Activated naive CD8-positive, alpha-beta T cell treated with anti-CD3 and anti-CD28 coated beads for 36 hours (primary cell): ENCODE measurements at places on chromosomes 4 and X. TPM values are rescaled to one million over a fixed set of nuclear protein-coding genes. Genes with fewer than 3 reads are reported as not detected.

The UCP1 gene
- not detected for total RNA-seq

The TCEAL5 gene
- total RNA-seq = not detected

The VCX3B gene
- total RNA-seq = not detected

DNA sequence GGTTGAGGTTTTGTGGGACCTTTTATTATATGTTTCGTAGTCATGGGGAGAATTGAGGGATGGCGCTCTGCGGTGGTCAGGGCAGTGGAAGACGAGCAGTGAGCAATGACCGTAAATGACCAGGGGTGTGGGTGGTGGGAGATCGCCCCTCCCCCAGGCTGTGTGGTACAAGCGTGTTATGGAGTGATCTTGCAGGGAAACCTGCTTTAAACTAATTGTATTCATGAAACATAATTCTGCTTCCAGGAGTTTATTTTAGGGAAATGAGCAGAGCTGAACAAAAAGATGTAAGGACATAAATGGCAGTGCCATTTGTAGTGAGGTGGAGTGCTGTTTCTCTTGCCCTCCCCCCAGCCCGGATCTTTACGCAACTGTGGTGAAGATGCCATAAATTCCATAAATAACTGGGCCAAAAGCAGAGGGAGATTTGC lies 20.2 kb downstream of the GYG2 start:
- H3K27ac ChIP-seq = no peak overlapping the region
- DNase-seq = no peak
- H3K27me3 ChIP-seq = no peaks in the 10 kb centered on the region
- H3K4me3 ChIP-seq = no peak overlapping the region
- H3K36me3 ChIP-seq = no peaks in the 10 kb centered on the region
- no peaks in the 10 kb centered on the region for H3K4me1 ChIP-seq

GRCh38 chr4:146900295-146900694 lies 45.4 kb downstream of the TTC29 start:
- peaks cover 4% of the 10 kb centered on the region for H3K4me1 ChIP-seq
- H3K27me3 ChIP-seq = peaks cover 30% of the 10 kb centered on the region
- H3K36me3 ChIP-seq = no peaks in the 10 kb centered on the region
- DNase-seq = peak; percentile 9
- no peak overlapping the region for H3K27ac ChIP-seq

GRCh38 chr4:7803992-7804755 lies 135.5 kb downstream of the AFAP1 start:
- H3K27me3 ChIP-seq = no peaks in the 10 kb centered on the region
- peak overlapping the region; percentile 49 for H3K27ac ChIP-seq
- H3K4me1 ChIP-seq = peaks cover 11% of the 10 kb centered on the region
- no peak overlapping the region for H3K4me3 ChIP-seq
- peak; percentile 79 for DNase-seq

GRCh38 chrX:120001787-120002186 lies 58.2 kb upstream of the NKAP start:
- H3K27ac ChIP-seq = no peak overlapping the region
- no peak for DNase-seq
- H3K27me3 ChIP-seq = peaks cover 59% of the 10 kb centered on the region
- peaks cover 11% of the 10 kb centered on the region for H3K4me1 ChIP-seq

- H3K4me1 ChIP-seq = no peaks in the 10 kb centered on the region
- no peak for DNase-seq
- no peak overlapping the region for H3K4me3 ChIP-seq
- no peak overlapping the region for H3K27ac ChIP-seq
- no peaks in the 10 kb centered on the region for H3K36me3 ChIP-seq
- no peaks in the 10 kb centered on the region for H3K27me3 ChIP-seq
These were observed 191.4 kb downstream of the ADAMTS3 start for GRCh38 chr4:72377491-72378194.
